ENCODE measurements at places on chromosomes 3 and 15.

GRCh38 chr15:40226736-40227135, 12.1 kb upstream of the PAK6 start:
- no peak for DNase-seq

DNA sequence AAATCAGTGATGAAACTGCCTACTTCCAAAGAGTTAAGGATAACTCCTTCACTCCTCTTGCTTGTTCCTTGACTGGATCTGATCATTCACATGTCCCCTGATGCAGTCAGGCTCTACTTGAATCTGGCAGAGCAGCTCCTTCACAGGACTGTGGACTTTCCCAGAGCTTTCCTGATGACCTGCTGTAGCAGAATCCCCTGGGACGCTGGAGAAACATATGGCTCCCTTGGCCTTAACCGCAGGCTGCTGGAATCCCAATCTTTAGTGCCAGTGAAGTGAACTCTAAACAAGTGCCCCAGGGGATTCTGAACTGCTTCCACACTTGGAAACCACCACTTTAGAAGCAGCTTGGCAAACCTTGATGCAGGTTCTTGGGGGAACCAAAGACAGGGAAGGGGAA, 217.8 kb downstream of the CHST2 start:
- DNase-seq = no peak

DNA sequence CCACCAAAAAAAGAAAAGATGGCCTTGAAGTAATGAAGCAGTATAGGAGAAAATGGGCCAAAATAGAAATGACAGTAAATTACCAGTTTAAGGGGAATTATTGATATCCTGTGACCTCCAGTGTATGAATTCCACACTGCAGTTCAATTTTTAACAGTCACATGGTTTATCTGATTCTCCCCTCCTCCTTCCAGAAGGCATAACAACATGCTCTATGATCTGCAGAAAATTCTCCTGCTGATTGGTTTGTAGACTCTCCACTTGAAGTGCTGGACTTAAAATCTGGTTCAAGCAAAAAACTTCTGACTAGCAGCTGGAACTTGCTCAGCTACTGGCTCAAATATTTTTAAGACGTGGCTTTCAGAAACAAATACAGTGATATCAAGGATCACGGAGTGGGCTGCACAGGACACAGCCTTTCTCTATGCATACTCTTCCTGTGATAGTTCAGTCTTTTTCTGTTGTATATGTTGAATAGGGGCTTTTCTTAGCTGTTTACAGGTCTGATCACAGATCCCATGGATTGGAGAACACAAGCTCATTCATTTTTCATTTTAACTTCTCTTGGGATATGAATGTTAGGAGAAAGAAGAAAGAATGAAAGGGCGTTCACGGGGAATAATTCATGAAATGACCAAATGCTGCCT, 211.5 kb downstream of the LSAMP start:
- DNase-seq = no peak

DNA sequence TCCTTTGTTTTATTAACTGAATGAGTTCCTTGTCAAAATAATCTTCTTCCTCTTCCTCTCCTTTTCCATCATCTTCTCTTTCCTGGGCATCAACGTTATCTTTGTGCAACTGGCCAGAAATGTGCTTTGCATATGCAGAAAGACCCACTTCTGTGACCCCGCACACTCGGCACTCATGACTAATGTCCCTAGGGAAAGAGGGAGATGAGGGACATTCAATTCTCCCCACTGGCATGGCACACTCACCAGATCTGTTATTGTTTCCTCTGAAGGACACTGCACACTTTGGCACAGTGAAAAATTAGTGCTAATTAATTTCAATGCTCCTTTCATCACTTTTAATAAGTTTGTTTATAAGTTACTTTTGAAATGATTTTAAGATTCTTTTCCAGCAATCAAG, 34.0 kb downstream of the ZNF106 start:
- DNase-seq = no peak

- no peak for DNase-seq
Observed at GRCh38 chr3:151599103-151599672, 134.5 kb upstream of the AADACL2 start.

- no peak for DNase-seq
Observed at GRCh38 chr3:30341851-30342250, 264.6 kb upstream of the TGFBR2 start.

DNA sequence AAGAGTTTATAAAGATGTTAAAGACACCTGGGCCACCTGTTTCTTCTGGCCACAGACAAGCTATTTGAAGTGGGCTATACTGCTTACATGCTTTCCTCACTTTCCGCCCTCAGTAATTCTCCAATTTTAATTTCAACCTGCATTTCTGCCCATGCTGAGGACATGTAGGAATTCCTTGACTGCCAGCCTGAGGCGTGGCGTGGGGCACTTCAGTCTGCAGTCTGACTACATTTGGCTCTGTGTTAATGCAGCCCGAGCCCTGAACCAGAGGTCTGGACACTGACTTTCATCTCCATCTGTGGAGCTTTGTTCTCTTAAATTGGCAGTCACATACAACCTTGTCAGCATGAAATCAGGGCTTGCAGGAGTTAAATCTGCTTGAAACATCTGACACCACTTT, 8.5 kb downstream of the UQCC5 start:
- no peak for DNase-seq

- DNase-seq = no peak
Observed at GRCh38 chr3:14609506-14609905, 42.1 kb upstream of the CCDC174 start.

- no peak for DNase-seq
Observed at GRCh38 chr15:96264351-96264798, 66.1 kb upstream of the NR2F2 start.

DNA sequence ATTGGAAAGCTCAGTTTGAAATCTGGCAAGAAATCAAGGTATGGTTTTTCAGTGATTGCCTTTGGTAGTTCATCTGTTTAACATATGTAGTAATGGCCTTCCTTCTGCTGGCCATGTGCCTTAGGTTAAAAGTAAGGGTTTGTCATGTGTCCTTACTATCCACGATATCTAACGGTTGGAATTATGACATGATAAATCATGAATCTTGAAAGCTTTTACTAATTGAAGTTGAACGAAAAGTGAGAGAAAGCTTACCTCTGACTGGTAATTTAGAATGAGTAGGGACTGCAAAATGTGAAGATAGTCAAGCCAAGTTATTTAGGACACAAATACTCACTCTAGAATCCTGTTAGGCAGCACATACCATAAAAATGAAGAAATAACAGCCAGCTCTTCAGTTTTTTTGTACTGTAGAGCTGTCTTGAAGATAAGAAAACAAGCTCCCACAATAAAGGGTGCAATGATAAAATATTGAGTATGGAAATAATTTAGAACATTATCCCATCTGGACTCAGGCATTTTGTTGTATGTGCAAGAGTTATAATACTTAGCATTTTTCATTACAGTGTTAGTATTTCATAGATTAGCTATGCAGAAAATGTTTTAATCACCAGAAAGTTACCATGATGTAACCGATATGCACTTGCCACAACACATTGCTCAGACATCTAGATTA, 303.4 kb downstream of the ZNF385D start:
- DNase-seq = no peak

- DNase-seq = peak; percentile 67
Observed at GRCh38 chr3:195450731-195451229, 8.0 kb upstream of the ACAP2 start.

GRCh38 chr3:52481819-52482521, 13.2 kb upstream of the STAB1 start:
- no peak for DNase-seq

- no peak for DNase-seq
Observed at GRCh38 chr3:69441040-69441439, 55.2 kb upstream of the FRMD4B start.

GRCh38 chr15:35089551-35089950, 4.5 kb upstream of the NANOGP8 start:
- DNase-seq = no peak

GRCh38 chr3:16255726-16256125, 9.0 kb downstream of the DPH3 start:
- DNase-seq = no peak

DNA sequence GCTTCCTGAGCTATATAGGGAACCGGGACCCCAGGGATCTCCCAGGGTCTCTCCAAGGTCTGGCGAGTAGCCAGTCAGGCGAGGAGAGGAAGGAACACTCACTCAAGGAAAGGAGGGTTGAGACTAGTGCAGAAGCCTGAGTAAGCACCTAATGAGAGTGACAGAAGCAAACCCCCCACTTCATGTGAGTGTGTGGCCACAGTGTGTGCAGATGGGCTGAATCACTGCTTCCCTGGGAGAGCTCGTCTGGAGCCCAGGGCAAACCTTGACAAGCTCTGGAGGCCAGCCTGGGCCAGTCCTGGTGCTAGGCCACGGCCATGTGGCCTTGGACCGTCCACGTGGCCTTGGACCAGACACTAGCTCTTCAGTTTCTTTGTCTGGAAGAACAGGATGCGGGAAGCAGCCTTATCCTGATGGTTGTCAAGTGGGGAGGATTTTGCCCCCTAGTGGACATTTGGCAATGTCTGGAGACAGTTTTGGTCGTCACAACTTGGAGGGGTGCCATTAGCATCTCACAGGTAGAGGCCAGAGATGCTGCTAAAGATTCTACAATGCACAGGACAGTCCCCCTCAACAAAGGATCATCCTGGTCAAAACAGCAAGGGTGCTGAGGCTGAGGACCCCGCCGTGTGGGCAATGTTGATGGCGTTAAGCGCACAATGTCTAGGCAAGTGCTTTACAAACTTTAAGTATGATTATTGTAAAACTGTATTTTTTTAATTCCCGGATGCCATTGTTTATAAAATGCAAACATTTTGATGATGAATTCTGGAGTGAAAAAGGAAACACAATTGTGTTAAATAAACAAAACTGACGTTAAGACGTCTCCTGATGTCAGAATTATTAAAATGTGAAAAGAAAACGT, 34.8 kb upstream of the CTSH start:
- peak; percentile 49 for DNase-seq

GRCh38 chr3:157067114-157067513, 92.8 kb downstream of the CCNL1 start:
- no peak for DNase-seq

GRCh38 chr3:11737742-11738141, 94.0 kb upstream of the VGLL4 start:
- DNase-seq = no peak

GRCh38 chr3:129673012-129673411, 66.5 kb upstream of the PLXND1 start:
- no peak for DNase-seq

All from AG09319 (cell line).